Left forelimb (tissue), 1 donor: ENCODE measurements at places on chromosomes 5 and 9.

DNA sequence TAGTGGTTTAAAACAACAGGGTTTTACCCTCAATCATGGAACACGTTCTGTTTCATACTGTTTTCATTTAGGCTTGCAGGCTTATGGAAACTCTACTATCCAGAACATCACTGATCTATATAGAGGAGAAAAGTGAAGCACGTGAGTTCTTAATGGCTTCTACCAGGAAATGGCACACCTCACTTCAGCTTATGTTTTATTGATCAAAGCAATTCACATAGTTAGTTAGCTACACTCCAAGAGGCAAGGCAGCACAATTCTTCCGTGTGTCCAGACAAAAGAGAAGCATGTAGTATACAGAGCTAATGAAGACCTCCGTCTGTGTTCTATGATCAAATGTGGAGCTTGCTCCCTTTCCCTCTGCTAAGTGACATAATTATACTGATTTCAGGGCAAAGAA lies 353.3 kb upstream of the CD180 start:
- no peak for DNase-seq

GRCh38 chr5:44225231-44226160 lies 163.7 kb downstream of the FGF10 start:
- no peak for DNase-seq

DNA sequence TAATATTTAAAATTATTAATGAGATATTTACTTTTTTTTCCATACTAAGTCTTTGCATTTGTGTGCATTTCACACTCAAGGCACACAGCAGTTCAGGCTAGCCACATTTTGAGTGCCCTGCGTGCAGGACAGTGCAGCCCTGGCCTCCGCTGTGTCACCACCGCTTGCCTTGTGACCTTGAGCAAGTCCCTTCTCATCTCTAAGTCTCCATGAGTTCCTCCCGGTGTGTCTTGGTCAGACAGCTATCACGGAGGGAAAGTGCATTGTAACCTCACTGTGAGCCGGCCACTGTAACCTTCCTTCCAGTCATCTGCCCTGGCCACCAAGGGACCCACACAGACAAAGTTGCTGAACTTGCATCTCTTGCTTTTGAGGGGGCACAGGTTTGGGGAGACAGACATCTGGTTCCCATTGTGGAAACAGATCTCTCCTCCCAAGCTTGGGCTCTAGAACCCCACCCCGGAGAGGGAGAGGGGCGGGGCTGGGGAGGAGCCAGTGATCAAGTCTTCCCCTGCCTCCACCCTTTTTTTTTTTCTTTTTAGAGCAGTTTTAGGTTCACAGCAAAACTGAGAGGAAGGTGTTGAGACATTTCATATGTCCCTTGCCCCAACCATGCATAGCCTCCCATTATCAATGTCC lies 96.8 kb downstream of the C9orf50 start:
- no peak for DNase-seq

DNA sequence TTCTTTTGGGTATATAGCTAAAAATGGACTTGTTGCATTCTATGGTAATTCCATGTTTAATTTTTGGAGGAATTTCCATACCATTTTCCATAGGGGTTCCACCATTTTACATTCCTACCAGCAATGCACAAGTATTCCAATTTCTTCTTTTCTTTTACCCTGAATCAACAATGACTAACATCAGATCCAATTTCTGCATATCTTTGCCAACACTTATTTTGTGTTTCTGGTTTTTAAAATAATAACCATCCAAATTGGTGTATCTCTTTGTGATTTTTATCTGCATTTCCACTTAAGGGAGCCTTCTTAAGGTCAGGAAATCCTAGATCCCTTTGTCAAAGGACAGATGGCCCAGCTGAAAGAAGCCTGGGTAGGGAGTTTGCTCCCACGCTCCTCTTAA lies 29.5 kb upstream of the SMU1 start:
- DNase-seq, result no peak

DNA sequence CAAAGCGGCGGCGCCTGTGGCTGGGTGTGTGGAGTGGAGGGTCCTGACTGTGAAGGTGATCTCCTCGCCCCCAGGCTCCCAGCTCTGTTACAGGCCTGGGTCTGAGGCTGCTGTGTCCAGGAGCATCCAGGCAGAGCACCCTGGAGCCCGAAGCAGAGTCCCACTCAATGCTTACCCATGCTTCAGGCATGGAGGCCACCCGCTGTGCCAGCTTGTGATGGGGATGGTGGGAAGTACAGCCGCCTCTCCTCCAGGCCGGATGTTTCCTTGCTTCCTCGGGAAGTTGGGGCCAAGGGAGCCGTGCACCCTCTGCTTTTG lies 255.9 kb upstream of the IRX1 start:
- no peak for DNase-seq

DNA sequence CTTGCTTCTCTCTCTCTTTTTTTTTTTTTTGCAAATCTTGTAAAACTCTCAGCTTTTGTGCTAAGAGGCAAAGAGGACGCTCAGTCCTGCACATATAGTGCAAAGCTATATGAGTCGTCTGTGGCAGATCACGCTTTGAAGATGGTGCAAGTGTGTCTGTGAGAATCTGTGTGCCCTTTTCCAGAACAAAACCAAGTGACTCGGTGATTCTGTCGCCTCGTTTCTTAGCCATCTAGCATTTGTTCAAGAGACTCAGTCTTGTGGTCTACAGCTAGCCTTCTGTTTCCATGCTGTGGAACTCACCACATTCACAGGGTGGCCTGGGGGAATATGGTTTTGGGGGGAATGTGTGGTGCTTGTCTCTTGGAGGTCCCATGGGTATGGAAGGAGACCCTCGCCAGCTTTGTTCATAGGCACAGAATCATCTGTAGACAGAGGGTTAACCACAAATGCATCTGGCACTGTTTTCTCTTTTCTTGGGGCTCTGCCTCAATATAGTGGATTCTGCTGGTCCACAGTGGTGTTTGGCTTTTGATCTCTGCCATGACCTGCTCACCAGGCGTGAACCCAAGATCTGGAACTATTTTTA lies 82.1 kb downstream of the C9orf152 start:
- DNase-seq, result no peak

- no peak for DNase-seq
These were observed 21.2 kb upstream of the PFDN1 start for GRCh38 chr5:140324041-140324600.

- DNase-seq, result no peak
These were observed 56.0 kb downstream of the ZFR start for GRCh38 chr5:32388432-32389129.

DNA sequence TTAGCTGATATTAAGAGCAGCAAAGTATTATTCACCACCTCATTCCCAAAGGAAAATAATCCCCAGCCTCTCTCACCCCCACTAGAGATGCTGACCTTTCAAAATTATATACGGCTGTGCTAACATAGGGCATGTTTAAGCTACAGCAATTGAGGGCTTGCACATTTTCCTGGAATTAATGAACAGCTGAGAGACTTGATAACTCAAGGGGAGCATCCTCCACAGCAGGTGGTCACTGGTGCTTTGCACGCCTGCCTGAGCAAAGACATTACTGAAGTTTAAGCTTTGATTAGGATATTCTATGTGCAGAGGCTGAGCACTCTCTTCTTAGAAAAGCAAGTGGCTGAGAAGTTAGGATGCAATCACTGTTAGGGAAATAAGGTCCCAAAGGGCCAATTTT lies 230.9 kb downstream of the FAM114A2 start:
- no peak for DNase-seq

- DNase-seq, result no peak
These were observed 562.6 kb downstream of the NR2F1-AS1 start for GRCh38 chr5:93018461-93018860.

DNA sequence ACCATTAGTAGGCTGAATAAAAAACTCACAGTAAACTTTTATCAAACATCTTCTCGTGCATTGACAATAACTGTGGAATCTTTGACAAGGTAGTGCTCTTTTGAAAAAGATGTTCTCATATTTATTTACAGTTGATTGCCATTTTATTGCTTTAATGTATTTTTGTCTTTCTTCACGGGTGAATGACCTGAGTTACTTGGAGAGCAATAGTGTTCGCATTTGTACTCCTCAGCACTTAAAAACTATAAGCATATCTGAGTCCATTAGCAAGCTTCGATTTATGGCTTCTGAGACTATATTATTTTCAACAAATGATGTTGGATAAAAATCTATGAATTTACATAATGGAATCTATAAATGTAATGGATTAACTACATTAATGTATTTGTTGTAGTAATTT lies 1012.3 kb downstream of the CDH9 start:
- DNase-seq, result no peak

DNA sequence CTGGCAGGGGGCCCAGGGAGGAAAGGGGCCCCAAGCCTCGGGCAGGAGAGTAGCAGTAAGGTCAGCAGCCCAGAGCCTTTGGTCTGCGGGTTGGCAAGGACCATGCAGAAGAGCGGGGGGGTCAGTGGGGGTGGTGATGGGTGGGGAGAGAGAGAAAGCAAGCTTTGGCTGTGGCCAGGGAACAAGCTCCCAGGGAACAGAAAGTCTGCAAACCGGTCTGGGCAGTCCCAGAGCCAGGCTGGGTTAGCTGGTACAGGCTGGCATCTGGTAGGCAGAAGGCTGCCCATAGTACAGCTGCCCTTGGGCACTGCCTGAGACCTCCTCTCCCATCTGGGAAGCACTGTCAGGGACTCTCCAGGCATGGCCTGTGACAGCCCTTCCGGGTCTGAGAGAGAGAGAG lies 10.5 kb upstream of the EPB41L4B start:
- DNase-seq, result no peak

GRCh38 chr5:179269781-179270543 lies 75.3 kb downstream of the ADAMTS2 start:
- DNase-seq, result peak; percentile 60

GRCh38 chr5:164256351-164256750 lies 750.9 kb downstream of the MAT2B start:
- no peak for DNase-seq

GRCh38 chr5:159249158-159249557 lies 13.9 kb upstream of the UBLCP1 start:
- DNase-seq, result no peak

DNA sequence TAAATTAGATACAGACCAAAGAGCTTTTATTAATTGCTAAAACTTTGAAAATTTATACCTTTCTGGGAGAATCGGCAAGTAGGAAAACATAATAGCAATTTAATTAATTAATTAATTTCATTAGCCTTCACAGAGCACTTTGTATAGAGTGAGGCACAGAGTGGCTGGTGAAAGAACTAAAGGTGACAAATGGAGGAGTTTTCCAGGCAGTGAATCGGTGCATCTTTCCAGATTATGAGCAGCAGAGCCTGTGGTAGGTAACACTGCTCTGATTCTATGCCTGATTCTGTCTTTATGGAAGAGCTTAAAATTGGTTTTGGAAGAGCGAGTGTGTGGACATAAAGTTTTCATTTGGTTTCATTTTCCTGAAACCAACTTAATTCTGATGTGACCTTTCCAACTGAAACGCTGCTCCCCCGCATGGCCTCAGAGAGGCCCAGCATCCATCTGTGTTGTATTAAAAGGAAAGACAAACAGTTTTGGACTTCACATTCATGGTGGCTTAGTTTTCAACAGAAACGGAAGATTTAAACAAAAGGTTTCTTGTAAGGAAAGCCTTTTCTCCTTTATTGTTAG lies 188.9 kb upstream of the RPS23 start:
- DNase-seq, result no peak

DNA sequence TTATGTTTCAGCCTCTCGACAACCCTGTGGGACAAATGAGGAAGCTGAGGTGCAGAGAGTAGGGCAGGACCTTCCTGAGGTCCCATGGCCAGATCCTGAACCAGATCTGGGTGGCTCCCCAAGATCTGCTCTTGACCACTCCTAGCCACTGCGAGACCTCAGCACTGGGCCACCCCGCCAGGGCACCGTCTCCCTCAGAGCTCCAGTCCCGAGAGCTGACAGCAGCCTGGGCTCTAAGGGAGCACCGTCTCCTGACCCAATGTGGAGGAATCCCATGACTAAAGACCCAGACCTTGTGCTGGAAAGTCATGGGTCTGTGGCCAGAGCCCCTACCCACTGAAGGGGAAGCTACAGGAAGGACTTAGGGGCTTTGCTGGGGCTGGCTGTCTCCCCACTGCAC lies 4.5 kb upstream of the LMX1B start:
- DNase-seq, result no peak

DNA sequence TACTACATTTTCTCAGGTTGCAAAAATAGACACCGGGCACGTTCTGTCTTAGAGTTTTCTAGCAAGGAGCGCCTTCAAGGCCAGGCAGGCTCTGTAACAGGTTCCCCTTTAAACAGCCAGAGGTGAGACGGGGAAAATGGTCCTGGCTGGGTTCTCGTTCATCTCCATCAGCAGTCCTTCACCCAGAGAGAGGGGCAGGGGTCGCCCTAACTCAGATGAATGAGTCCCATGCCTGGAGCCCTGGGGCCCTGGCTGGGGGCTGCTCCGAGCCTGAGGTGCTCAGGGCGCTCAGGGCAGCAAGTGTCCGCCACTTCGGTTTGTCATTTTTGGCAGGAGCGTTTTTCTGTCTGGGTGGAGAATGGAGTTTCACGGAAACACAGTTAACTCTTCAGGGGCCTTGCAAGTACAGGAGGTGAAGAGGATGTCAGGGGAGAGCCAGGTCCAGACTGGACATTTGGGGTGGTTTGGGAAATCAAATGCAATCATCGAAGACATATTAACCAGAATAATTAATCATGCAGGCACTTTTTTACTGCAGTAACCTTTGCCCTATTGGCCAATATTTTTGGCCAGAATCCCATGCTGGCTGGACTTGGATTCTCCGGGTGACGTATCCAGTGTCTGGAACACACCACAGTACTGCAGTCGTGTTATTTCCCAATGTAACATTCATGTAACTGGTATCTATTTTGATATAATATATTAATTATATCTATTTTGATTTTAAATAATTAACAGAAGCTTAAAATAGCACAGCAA lies 2.9 kb downstream of the NTNG2 start:
- DNase-seq, result no peak

GRCh38 chr5:75756981-75757380 lies 39.7 kb upstream of the POC5 start:
- no peak for DNase-seq

GRCh38 chr5:72185496-72186329 lies 78.4 kb downstream of the MAP1B start:
- DNase-seq, result peak; percentile 79

DNA sequence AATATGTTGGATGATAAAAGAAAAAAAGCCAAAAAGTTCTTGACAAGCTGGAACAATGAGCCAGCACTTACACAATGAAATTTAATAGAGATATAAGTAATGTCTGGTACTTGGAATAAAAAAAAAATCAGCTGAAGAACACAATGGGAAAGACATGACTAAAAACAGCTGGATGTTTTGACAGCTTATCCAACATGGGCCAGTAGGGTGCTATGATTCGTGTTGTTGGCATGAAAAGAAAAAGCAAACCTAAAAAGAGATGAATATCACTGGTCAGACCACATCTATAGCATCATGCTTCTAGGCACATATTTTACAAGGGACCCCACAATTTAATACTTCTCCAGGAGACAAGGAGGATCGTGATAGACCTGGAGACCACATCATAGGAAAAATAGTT lies 175.3 kb downstream of the ARL15 start:
- DNase-seq, result no peak

DNA sequence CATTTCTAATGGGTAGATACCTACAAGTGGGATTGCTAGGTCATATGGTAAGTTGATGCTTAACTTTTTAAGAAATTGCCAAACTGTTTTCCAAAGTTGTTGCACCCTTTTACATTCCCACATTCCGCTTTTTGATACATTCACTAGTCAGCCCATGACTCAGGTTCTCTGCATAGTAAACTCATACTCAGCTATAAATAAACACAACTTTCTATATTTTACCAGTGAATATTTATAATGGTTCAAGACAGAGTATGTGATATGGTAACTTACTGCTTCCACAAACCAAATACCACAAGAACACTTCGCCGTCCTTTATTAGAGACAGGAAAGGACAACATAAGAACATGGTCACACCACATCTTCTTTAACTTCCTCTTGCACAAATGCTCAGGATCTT lies 54.0 kb downstream of the PLPP1 start:
- DNase-seq, result no peak
